ENCODE measurements at places on chromosomes 2 and 18.

- DNase-seq, result no peak
Measured at GRCh38 chr2:66830881-66831280, 396.0 kb downstream of the MEIS1 start.

DNA sequence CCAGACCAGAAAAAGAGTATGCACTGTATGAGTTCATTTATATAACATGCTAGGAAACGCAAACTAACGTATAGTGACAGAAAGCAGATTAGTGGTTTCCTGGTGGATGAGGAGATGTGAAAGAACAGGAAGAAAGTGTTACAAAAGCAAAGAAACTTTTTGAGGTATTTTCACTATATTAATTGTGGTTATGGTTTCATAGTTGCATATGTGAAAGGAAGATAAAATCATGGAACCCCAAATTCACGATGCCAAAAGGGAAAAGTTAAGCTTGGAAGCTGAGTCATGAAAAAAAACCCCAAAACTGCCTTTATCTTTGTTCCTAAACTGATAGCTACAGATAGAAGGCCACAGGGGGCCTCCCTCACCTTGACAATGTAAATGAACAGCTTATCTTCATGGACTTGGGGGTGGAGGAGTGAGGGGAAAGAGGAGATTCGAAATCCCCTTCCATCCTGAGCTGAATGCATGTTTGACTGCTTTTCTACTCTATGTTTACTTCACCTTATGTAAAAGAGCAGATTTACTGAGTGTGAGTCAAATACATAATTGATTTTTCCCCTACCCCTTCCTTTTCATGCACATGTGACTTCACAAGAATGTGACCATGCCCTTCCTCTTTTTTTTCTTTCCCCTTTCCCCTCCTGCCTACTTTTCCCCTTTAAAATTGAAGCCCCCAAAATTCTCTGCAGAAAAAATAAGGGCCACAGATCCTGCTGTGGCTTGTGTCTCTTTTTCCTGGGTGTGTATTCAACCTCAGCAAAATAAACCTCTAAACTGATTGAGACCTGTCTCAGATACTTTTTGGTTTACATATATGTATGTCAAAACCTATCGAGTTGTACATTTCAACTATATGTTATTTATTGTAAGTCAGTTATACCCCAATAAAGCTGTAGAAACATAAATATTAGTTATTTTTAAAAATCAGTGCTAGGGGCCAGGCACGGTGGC lies 100.1 kb upstream of the TLK1 start:
- peak; percentile 38 for DNase-seq

DNA sequence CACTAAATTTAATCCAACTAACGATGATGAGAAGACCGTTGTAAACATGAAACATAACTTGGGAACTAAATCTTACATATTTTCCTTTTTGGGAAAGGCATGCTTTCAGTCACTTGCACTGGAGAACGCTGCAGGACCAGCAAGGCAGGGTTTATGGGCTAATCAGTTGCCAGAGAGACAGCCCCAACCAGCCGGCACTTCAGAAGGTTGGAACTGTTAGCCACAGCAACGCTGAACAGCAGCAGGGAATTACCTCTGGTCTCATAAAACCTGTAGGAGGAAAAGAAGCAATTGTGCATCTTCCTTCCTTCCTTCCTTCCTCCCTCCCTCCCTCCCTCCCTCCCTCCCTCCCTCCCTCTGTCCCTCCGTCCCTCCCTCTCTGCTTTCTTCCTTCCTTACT lies 33.9 kb upstream of the SIX2 start:
- no peak for DNase-seq

GRCh38 chr2:200732866-200733265 lies 78.8 kb upstream of the BZW1 start:
- DNase-seq, result no peak

GRCh38 chr18:64872710-64873458 lies 724.0 kb upstream of the LINC00305 start:
- no peak for DNase-seq

DNA sequence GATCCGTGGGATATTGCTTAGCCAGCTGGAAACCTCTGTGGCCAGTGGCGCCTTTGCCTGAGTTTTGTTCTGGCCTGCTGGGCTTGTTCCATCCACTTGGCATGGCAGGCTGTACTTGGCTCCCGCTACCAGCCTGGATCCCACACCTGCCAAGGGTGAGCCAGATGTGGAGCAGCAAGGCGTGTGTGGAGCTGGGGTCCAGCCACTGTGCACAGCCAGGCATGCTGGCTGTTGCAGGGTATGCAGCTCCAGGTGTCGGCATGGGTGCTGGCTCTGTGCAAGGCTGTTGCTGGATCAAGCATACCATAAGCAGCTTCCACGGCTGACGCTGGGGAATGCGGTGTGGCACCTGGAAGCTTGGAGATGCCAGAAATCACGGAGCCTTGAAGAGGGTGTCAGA lies 34.5 kb downstream of the PTPN4 start:
- no peak for DNase-seq

DNA sequence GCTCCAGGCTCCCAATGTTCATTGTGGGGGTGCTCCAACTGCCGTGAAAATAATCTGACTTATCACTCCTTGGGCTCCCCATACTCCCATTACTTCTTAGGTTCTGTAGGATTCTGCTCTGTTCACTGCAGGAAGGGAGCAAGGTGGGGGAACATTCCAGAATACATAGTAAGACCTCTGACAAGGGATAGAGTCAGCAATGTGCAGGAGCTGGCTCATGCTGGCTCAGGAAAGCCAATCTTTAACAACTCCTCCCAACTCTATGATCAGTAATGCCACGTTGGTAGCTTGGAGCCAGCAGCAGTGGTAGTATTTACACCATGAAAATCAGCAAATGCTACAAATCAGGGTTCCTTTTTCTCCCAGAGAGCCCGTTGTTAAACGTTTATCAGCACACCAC lies 44.4 kb downstream of the FECH start:
- DNase-seq, result no peak

- no peak for DNase-seq
Measured at GRCh38 chr18:35939138-35939537, 33.3 kb upstream of the RMP24 start.

DNA sequence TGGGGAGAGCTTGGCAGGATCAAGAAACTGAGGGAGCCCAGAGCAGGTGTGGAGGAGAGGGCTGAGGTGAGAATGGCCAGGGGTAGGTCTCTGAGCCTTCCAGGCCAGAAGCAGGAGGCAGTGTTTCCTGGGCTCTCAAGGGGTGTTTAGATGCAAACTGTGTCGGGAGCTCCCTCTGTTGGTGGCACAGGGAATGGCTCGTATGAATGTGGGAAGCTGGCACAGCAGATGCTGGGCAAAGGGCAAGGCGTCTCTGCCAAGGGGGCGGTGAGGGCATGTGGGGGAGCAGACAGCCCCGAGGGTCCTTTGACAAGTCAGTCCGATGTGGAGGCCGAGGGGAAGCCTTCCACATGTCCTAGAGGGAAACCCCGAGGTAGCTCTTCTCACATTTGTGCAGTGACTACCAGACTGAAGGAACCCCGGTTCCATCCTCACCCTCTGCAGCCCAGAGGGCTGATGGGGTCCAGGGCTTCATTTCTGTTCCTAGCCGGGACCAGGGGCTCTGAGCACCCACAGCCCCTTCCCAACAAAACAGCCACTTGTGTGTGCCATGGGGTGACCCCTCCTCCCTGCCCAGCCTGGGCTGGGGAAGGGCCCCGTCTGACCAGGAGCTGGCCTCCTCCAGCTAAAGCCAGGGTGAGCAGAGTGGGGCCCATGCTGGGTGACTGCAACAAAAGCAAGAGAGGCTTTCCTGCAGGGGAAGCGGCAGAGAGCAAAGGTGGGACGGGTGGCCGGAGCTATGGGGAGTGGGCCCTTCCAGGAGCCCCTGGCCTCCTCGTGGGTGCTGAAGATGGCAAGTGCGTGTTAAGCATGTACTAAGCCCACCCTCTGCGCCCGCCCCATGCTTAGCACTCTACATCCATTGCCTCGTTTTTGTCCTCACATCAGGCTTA lies 103.4 kb downstream of the SEPTIN10 start:
- peak; percentile 70 for DNase-seq

DNA sequence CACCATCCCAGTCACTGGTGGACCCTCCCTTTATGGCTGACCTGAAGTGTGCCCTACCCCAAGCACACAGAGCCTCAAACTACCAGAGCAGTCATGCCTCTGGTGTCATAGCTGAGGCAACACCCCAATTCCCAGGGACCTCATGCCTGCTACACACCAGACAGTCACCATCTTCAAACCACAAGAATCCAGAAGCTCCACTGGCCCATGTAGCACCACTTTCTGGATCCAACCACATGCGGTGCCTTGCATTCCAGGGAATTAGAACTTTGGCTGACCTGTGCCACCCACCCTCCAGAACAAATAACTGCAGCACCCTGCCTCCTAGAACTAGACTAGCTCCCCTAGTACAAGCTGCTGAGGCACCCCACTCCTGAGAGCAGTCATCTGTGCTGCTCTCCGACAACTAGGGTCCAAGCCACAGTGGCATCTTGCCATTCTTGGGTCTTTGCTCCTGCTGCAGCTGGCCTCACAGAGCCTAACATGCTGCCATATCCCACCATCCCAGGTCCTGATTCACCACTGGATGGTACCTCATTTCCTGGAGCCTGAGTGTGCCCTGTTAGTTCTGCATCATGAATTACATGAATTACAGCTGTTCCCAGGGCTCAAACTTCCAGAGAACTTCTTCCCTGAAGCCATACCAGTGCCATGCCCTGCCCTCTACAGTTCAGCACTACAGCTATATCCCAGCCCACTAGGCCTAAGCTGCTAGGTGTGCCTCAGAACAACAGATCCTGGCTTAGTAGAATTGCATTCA lies 243.8 kb upstream of the CHST9 start:
- no peak for DNase-seq

GRCh38 chr18:6731222-6731596 lies 1.7 kb downstream of the ARHGAP28 start:
- DNase-seq, result no peak

GRCh38 chr18:13447621-13448334 lies 229.2 kb downstream of the LDLRAD4 start:
- DNase-seq, result no peak

GRCh38 chr2:99451686-99452085 lies 38.1 kb downstream of the REV1 start:
- DNase-seq, result no peak

DNA sequence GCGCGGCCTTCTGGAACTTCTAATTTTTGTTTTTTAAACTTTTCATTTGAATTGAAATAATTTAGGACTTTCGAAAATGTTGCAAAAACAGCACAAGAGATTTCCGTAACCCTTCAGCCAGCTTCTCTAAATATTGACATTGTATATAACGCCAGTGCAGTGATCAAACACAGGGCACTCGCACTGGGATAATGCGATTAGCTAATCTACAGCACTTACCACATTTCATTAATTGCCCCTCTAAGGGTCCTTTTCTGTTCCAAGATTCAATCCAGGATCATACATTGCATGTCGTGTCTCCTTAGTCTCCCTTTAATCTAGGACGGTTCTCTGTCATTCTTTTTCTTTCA lies 343 bp upstream of the CD302 start:
- no peak for DNase-seq

DNA sequence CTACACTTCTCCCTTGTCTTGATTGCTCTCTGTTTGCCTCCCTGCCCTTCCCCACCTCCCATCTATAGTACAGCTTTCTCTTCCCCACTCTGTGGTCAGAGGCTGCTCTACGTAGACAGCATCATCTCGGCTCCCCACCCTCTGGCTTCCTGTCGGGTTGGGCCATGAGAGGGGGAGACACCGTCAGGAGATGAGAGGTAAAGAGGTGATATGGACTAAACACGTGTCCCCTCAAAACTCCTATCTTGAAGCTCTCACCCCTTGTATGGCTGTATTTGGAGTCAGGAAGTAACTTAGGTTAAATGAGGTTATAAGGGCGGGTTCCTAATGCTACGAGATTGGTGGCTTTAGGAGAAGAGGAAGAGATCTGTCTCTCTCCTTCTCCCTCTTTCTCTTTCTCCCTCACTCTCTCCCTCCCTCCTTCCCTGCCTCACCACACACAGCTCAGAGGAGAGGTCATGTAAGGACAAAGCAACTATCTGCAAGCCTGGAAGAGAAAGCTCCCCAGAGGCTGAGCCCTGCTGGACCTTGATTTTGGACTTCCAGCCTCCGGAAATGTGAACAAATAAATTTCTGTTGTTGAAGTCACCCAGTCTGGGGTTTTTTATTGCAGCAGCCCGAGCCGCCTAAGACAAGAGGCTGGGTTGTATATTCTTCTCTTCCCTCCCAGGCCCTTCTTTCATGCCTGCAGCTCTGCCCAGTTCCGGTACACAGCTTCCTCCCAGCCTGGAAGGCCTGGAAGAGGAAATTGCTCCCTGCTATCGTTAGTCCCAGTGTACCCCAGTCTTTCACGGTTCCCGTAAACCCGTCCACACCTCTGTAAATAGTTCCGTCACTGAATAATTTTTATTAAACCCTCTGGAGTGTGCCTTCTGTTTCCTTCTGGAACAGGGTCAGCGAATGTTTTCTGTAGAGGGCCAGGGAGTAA lies 138.0 kb downstream of the AKAIN1 start:
- DNase-seq, result peak; percentile 66

DNA sequence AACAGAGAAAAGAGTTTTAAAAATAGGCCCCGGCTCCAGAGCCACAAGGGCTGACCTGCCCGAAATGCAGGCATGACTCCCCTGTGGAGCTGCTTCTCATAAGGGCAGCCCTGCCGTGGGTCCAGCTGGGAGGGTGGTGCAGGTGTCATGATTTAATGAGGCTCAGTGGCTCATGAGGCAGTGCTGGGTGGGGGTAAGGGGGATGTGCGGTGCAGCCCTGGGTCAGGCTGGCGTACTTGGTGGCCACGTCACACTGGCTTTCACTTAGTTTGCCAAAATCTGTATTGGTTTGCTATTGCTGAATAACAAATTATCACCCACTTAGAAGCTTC lies 33.6 kb downstream of the HJURP start:
- no peak for DNase-seq

DNA sequence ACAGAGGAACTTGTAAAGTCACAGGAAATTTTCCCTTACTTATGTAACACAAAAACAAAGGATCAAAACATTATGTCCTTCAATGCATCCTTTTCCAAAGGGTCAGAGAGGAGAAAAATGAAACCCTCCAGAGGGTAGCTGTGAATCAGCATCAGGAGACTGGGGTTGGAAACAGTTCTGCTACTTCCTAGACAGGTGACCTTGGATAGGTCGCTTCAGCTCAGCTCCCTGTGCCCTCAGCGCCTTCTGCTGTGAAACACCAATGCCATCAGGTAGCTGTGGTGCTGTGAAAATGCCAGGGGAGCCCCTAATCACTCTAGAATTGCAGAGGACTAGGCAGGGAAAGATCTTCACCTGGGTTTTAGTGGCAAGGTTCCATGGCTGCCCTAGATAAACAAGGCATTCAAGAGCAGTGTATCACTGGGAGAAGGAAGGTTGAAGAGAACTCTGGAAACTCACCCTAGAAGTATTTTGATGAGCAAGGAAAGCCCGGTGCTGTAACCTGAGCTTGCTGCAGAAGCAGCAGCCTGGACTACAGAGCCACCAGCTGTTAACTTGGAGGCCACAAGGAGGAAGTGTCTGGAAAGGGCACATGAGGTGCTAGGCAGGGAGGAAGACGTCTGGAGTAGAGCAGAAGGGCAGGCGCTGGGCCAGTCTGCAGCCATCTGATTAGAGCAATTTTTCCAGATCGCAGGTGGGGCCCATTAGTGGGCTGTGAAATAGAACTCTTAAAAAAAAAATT lies 100.7 kb upstream of the MCFD2 start:
- DNase-seq, result no peak

- DNase-seq, result no peak
Measured at GRCh38 chr2:233714121-233714520, 1.4 kb downstream of the UGT1A5 start.

GRCh38 chr2:158624071-158624667 lies 167.4 kb downstream of the PKP4 start:
- DNase-seq, result no peak

- DNase-seq, result no peak
Measured at GRCh38 chr2:128797533-128797932, 478.9 kb upstream of the HS6ST1 start.

- no peak for DNase-seq
Measured at GRCh38 chr18:63192126-63192884, 127.3 kb downstream of the BCL2 start.

GRCh38 chr18:32956591-32957315 lies 183.9 kb upstream of the KLHL14 start:
- no peak for DNase-seq

All from natural killer cell (primary cell).